Testis (tissue), 5 donors: ENCODE measurements at places on chromosomes 4 and X. TPM values are rescaled to one million over a fixed set of nuclear protein-coding genes. Genes with fewer than 3 reads are reported as not detected.

DNA sequence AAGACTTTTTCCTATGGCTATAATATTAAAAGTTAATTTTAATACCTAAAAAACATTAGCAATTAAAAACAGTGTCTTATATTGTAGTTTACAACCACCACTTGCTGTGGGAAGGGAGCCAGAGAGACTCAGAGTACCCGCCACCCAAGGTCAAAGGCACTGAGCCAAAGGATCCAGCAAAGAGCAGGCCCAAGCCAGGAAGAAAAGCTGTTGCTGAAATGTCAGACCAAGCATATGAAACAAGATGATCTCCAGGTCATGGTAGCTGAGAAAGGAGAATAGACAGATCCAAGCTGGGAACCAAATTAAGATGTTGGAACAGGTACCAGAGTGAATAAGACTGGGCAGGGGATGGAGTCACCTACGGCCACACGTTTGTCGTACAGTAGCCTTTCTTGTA is 18.8 kb upstream of the ATOH1 start:
- peak; percentile 87 for DNase-seq

- DNase-seq, result no peak
Observed at GRCh38 chrX:2658585-2659292, 32.4 kb upstream of the CD99 start.

GRCh38 chr4:175414602-175415001 is 397.5 kb downstream of the GPM6A start:
- no peak for DNase-seq

- DNase-seq, result peak; percentile 15
Observed at GRCh38 chr4:124212815-124213630, 499.5 kb downstream of the ANKRD50 start.

DNA sequence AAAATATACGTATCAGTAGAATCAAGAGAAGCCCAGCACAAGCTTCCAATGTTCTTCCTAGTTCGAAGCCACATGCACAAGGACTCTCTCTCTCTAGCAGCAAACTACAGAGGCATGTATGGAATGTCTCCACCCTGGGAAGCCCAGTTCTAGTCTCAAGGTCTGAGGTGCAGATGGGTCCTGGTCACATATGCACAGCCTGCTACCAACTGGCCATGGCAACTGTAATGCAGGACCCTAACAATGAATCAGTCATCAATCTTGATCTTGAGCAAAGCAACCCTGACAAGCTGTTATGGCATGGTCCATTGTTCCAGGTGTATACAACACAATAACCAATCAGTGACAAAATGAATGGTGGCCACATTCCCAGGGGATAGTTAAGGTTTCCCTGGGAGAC is 55.8 kb downstream of the MBNL3 start:
- no peak for DNase-seq

DNA sequence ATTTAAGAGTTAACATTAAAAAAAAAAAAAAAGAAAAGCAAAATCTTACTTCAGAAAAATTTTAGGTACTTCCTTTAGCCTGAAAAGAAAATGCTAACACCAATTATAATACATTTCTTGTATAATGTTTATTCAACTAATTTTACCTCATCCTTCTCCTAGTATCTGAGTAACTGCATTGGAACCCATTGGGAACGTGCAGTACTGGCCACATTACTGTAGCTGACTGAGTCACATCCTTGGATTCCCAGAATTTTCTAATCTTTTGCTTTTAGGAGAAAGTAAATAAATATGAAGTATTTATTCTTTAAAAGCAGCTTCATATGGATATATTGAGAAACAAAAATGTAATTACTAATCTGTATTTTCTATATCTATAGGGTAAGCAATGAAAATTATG is 82.6 kb upstream of the SLITRK2 start:
- no peak for DNase-seq

DNA sequence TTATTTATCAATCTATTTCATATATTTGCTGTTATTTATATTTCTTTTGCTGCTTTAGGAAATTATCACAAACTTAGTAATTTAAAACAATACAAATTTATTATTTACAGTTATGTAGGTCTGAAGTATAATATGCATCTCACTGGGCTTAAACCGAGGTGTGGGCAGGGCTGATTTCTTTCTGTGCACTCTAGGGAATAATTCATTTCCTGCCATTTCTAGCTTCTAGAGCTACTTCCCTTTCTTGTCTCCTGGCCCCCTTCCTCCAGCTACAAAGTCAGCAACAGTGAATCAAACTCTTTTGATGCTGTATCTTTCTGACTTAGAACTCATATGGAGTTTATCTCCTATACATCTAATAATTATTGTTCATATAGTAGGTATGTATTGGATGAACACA is 303.5 kb upstream of the ARSJ start:
- no peak for DNase-seq

DNA sequence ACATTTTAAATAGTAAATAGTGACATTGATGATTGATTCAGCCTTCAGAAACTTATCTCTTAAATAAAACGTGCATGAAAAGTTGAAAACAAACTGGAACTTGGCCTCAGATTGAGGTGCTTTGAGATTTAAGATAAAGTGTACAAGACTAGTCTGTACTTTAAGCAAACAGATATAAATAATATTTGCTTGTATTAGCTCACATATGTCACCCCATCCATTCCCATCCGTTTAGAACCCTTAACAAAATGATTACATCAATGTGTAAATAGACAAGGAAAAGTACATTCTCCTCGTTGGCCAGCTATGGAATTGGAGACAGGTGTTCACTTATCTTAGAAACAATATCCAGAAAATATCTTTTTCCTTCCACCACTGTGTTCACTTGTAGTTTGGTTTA is 130.8 kb downstream of the BANK1 start:
- no peak for DNase-seq

DNA sequence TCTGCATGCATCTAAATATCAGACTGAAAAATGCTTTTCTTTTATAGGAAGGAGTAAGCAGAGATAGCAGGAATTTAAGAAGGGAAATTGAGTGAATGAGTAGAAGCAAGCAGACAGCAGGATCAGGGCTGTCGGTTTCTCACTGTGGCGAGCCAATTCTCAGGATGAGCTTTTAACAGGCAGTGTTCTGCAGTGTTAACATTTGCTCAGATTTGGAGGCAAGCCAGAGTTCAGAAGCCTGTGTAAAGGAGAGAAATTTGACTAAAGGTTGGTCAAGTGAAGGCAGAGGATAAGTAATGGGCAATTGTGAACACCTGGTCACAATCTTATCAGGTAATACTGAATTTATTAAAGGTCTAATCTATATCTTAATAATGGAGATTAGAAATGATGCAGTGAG is 133.3 kb upstream of the MAGEB16 start:
- DNase-seq, result no peak

DNA sequence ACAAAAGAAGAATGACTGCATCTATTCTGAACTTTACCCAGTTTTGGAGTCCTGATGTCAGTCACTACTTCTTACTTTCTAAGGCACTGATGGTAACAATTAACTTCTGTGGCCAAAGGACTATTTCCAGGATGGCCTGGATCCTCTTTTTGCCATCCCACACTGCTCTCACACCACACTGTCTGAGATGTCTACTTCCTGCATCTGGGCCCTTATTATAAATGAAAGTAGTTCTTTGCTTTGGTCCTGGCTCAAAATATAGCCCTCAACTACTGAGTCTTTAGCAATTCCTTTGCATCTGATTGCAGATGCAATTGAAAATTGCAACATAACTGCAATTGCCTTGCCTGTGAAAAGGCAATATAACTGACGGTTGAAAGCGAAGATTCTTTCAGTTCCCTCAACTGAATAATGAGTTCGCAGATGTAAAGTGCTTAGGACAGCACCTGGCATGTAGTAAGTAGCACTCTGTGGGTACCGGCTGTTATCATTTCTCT is 44.2 kb downstream of the COQ2 start:
- DNase-seq, result no peak

GRCh38 chr4:175635546-175635945 is 176.5 kb downstream of the GPM6A start:
- no peak for DNase-seq

- DNase-seq, result no peak
Observed at GRCh38 chr4:17721496-17722355, 59.7 kb downstream of the FAM184B start.

DNA sequence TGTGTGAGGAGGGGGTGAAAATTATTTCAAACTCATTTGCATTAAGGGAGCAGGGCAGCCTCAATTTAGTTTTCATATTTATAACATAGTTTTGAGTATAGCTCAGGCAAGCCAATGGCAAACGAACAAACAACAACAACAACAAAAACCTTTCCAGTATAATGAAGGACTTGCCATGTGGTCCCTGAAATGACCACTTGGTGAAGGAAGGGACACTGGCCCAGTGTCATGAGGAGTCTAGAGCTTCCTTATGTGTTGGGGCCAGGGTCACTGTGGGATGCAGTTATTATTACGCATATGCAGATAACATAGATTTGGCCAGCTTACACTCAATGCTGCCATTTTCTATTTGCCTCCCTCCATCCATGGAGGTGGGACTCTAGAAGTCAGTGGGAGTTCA is 23.3 kb downstream of the NKX3-2 start:
- DNase-seq, result no peak

DNA sequence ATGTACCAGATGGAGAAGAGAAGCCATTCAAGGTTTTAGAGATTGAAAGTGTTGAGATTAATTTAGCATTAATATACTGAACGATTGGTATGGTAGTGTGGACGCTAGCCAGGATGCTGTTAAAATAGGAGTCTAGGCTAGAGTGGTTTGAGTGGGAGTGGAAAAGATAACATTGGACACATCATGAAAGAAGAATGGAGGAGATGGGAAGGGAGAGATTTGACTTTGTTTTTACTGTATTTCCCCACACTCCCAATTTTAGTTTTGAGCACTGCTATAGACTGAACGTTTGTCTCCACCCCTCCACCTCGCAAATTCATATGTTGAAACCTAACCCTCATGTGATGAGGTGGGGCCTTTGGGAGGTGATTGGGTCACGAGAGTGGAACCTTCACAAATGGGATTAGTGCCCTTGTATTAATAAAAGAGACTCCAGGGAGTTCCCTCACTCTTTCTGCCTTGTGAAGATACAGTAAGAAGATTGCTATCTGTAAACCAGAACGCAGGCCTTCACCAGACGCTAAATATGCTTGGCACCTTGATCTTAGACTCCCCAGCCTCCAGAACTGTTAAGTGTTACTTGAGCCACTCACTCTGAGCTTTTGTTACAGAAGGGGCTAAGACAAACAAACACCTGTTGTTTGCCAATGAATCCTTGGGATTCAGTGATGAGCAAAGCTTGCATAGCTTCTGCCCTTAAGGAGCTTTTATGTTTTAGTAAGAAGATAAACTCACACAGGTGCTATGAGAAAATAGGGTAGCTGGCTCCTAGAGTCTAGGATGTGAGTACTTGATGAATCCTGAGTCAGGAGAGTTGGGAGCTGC is 25.8 kb downstream of the USP9X start:
- DNase-seq, result no peak

- DNase-seq, result no peak
Observed at GRCh38 chr4:89299153-89299791, 8.3 kb downstream of the GPRIN3 start.

DNA sequence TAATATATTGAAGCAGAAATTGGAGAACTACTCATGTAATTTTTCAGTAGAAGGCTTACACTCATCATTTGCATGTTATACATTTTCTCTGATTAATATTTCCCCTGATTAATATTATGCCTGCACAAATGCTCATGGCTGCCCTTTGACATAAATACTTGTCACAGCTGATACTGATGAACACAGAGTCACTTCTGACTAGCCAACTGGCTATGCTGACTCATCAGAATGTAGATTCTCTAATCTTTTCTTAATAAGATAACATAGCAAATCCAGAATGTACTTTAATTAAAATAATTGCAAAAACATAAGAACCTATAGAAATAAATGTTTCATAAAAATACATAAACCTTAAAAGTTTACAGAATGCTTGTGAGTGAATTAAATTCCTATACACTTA is 52.4 kb upstream of the C4orf54 start:
- DNase-seq, result no peak

DNA sequence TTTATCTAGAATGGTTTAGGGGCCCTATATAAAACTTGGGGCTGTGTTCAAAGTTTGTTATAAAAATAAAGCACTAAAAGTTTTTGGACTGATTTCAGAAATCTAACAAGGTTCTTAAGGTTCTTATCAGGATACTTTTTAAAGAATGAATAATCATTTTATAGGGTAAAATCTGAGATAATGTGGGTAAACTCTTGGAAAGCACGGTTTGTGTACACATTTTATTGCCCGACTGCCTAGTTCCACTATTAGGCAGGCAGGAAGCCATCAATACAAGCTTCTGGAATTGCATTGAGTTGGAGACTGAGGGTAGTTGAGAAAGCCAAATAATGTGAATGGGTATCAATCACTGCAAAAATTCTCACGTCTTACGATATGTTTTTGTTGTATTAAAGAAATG is 331.0 kb upstream of the PITX2 start:
- DNase-seq, result no peak

DNA sequence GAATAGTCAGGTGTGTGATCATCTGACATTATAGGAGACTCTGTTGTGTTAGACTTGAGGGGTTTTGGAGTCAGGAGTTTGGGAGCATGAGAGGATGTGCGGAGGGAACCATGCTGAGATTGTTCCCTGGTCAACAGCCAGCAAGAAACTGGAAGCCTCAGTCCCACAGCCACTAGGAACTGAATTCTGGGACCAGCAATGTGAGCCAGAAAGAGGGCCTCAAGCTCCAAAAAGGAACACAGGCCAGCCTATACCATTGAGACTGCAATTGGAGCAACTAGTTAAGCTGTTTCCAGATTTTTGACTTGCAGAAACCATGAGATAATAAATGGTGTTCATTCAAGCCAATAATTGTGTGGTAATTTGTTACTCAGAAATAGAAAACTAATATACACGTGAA is 8.7 kb upstream of the ADH1B start:
- DNase-seq, result no peak

DNA sequence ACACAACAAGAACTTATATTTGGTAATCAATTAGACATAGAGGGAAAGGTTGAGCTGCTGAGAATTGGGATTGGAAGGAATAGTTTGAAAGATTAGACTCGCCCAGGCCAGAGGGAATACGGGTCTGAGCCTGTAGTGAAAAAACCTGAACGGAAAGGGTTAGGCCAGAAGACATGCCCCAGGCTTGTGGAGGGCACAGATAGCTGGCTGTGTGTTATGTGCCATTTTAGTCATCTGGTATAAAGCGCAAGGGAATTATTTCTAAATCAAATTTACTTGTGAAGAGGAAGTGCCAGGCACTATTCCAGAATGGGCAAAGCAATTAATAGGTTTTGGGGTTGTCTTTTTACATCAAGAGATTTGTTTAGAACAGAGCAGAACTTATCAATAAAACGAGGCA is 187.5 kb upstream of the ANKRD50 start:
- no peak for DNase-seq

Gene MSANTD1
- total RNA-seq, result 10.1 TPM

Gene CLGN
- 26.9 TPM for total RNA-seq

Gene BBS7
- 18.3 TPM for total RNA-seq

Gene HTN3
- total RNA-seq, result not detected

Gene UGT2B11
- not detected for total RNA-seq

Gene SLC26A1
- total RNA-seq, result 2.0 TPM

Gene KLKB1
- total RNA-seq, result 4.4 TPM

Gene ODAPH
- total RNA-seq, result not detected

Gene GPRASP1
- 7.5 TPM for total RNA-seq

Gene FGFBP2
- total RNA-seq, result 139 TPM

Gene L1CAM
- total RNA-seq, result 1.7 TPM

Gene PPEF2
- 0.50 TPM for total RNA-seq

Gene CLIC2
- 3.5 TPM for total RNA-seq
